ENCODE measurements at places on chromosomes 13 and 19. TPM values are rescaled to one million over a fixed set of nuclear protein-coding genes. Genes with fewer than 3 reads are reported as not detected.

- no peaks in the 10 kb centered on the region for H3K27me3 ChIP-seq
- H3K36me3 ChIP-seq: no peaks in the 10 kb centered on the region
- DNase-seq: no peak
- no peaks in the 10 kb centered on the region for H3K4me1 ChIP-seq
- no peak overlapping the region for H3K27ac ChIP-seq
These were observed 173.9 kb downstream of the ZIC5 start for GRCh38 chr13:99797691-99798090.

- peaks cover 20% of the 10 kb centered on the region for H3K4me1 ChIP-seq
- H3K36me3 ChIP-seq: no peaks in the 10 kb centered on the region
- H3K4me3 ChIP-seq: no peak overlapping the region
- no peak for DNase-seq
These were observed 1.2 kb downstream of the S1PR4 start for GRCh38 chr19:3179739-3180293.

DNA sequence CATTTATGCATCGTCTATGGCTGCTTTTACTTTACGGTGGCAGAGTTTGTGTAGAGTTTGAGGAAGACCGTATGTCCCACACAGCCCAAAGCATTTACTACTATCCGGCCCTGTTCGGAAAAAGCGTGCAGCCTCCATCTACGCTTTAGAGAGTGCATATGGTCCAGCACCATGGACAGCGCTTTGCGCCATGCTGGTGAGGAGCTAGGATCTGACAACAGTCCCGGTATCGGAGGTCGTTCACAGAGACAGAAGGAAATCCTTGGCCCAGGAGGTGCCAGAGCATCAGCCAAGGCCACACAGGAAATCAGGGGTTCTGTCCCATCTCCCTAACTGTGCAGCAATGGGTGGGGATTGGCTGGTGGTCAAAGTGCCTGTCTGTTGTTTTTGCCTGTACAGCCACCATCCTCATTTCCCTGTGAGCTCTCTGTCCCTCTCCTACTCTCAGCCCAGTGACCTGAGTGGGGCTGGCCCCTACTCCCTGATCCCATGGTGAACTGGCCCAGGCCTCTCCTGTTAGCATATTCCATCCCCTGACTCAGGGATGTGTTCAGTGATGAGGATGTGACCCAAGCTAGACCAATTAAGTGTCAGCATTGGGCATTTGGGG lies 16.2 kb upstream of the PRODH2 start:
- H3K27ac ChIP-seq: no peak overlapping the region
- peak; percentile 77 for DNase-seq
- no peaks in the 10 kb centered on the region for H3K27me3 ChIP-seq
- no peaks in the 10 kb centered on the region for H3K36me3 ChIP-seq
- H3K4me1 ChIP-seq: no peaks in the 10 kb centered on the region
- no peak overlapping the region for H3K4me3 ChIP-seq

Gene ZNF723
- total RNA-seq: 0.22 TPM

Gene RBM42
- 76.7 TPM for total RNA-seq

- H3K27ac ChIP-seq: no peak overlapping the region
- no peaks in the 10 kb centered on the region for H3K27me3 ChIP-seq
- DNase-seq: no peak
- H3K4me1 ChIP-seq: peaks cover 22% of the 10 kb centered on the region
These were observed 59.4 kb upstream of the TSHZ3 start for GRCh38 chr19:31408460-31409124.

GRCh38 chr19:47421844-47422395 lies 2.6 kb upstream of the MEIS3 start:
- H3K27ac ChIP-seq: no peak overlapping the region
- DNase-seq: no peak
- no peaks in the 10 kb centered on the region for H3K36me3 ChIP-seq
- H3K27me3 ChIP-seq: peaks cover 14% of the 10 kb centered on the region
- no peaks in the 10 kb centered on the region for H3K4me1 ChIP-seq

DNA sequence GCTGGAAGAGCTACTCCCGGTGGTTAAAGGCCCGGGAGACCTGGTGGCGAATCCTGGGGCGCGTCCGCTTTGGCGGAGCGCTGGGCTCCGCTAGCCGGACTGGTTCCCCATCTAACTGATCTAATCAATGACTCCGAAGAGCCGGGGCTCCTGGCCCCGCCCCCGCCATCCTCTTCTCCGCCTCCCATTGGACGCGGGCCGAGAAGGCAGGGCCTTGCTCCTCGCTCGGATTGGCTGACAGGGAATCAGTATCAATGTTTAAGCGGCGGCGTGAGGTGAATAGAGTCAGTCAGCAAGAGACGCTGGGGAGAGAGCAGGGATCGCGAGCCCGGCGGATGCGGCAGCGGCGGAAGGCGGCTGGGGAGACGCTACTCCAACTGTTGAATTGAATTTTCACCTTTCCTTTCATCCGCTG lies 1.7 kb upstream of the PCDH17 start:
- peak; percentile 59 for DNase-seq
- H3K27me3 ChIP-seq: peaks cover 28% of the 10 kb centered on the region
- H3K4me1 ChIP-seq: peaks cover 17% of the 10 kb centered on the region
- no peak overlapping the region for H3K27ac ChIP-seq

DNA sequence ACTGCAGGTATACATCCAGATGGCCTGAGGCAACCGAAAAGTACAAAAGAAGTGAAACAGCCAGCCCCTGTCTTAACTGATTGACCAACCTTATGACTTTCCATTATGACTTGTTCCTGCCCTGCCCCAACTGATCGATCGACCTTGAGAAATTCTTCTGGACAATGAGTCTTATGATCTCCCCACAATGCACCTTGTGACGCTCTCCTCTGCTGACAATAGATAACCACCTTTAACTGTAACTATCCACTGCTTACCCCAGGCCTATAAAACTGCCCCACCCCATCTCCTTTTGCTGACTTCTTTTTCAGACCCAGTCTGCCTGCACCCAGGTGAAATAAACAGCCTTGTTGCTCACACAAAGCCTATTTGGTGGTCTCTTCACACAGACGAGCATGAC lies 11.2 kb downstream of the ZNF83 start:
- no peaks in the 10 kb centered on the region for H3K27me3 ChIP-seq
- no peaks in the 10 kb centered on the region for H3K36me3 ChIP-seq
- H3K4me1 ChIP-seq: peaks cover 8% of the 10 kb centered on the region
- DNase-seq: no peak

Gene KLK6
- not detected for total RNA-seq

Gene CEACAM19
- 5.5 TPM for total RNA-seq

DNA sequence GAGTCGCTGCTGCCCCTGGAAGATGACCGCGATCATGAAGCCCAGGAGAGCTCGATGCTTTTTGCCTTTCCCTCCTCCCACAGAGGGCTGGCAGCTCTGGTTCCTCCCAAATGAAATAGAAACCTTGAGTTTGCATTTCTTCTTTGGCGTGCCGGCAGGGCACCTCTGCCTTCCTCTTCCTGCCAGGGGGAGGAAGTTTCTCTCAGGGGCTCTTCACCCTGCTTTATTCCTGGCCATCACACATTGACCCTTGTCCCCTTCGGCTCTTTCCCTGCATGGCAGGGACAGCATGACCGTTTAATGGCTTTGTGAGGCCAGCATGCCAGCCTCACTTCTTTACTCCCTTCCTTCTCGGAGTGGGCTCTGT lies 47.9 kb downstream of the ACTN4 start:
- H3K27ac ChIP-seq: peak overlapping the region; percentile 89
- H3K4me1 ChIP-seq: peaks cover 89% of the 10 kb centered on the region
- no peaks in the 10 kb centered on the region for H3K36me3 ChIP-seq
- H3K27me3 ChIP-seq: no peaks in the 10 kb centered on the region

Gene BRCA2
- 0.56 TPM for total RNA-seq

Gene EDDM13
- total RNA-seq: not detected

DNA sequence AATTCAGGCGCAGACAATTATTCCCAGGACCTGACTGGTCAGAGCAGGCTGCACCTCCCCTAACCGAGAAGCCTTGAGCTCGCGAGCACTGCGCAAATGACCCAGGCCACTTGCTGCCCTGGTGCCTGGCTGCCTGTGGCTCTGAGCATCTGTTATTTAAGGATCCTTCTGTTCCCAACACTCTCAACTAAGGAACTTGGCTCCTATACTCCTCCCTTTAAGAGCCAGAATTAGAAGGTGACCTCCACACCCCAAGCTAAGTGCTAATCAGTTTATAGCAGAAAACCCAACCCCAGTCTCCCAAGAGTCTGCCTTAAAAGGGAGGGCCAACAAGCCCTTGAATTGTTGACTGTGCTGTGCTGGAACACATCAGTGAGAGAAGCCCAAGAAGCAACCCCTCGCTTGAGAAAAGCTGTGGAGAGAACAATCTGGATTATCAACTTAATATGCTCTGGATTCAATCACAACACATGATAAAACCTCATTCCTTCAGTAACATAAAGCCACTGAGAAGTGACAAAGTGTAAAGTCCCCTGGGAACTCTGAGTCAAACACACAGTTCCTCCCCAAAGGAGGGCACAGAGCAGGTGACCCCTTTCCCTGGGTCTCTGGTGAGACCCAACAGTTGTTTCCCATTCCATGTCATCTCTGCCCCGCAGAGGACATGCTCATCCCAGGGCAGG lies 14.6 kb downstream of the AKAP8L start:
- no peaks in the 10 kb centered on the region for H3K27me3 ChIP-seq
- no peak for DNase-seq
- H3K27ac ChIP-seq: no peak overlapping the region
- H3K4me1 ChIP-seq: peaks cover 33% of the 10 kb centered on the region
- H3K4me3 ChIP-seq: no peak overlapping the region

DNA sequence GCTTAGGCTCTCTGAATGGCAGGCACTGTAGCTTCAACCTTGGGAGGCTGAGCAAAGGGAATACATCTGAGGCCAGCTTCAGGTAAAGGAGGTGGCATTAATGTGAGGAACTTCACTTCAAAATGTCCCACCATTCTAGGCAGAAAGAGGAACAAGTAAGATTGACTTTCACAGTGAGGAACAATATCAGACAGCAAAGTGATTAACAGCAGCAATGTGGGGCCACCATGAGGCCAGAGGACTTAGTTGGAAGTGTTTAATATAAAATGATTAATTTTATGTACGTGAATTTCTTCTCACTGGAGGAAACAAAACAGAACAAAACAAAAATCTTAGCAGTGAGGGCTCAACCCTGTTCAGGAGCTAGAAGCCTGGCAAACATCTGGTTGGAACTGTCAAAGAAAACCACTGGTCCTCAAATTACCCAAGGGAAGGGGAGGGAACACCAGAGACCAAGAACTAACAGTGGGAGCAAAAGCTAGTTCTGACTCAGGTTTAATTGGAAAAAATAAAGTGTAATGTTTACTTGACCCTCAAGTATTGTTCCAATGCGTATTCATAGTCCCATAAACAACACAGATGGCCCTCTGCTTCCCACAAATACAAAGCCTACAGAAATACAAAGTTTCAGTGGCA lies 43.9 kb upstream of the FRY start:
- no peak overlapping the region for H3K27ac ChIP-seq
- no peak overlapping the region for H3K4me3 ChIP-seq
- H3K36me3 ChIP-seq: no peaks in the 10 kb centered on the region
- no peaks in the 10 kb centered on the region for H3K4me1 ChIP-seq
- no peaks in the 10 kb centered on the region for H3K27me3 ChIP-seq
- DNase-seq: no peak

GRCh38 chr13:37476874-37477273 lies 121.7 kb downstream of the POSTN start:
- no peak overlapping the region for H3K4me3 ChIP-seq
- no peaks in the 10 kb centered on the region for H3K4me1 ChIP-seq
- DNase-seq: no peak
- H3K27me3 ChIP-seq: no peaks in the 10 kb centered on the region

Gene PHLDB3
- total RNA-seq: 8.2 TPM

Gene SAE1
- total RNA-seq: 79.5 TPM

Gene SMAD9
- total RNA-seq: 93.8 TPM

DNA sequence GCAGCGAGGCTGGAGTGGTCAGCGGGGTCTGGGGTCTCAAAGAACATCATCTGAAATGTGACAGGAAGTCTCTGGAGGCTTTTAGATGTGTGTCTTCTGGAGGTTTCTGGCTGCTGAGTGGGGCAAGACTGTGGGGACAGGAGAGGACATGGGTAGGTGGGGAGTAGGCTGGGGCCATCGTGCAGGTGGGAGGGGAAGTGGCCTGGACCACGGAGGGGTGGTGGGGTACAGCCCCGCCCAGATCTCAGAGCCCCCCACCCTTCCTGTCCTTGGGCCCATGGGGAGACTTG lies 6.2 kb downstream of the AP1M1 start:
- H3K36me3 ChIP-seq: peaks cover 35% of the 10 kb centered on the region
- H3K27me3 ChIP-seq: no peaks in the 10 kb centered on the region
- no peak overlapping the region for H3K27ac ChIP-seq
- no peak for DNase-seq
- no peak overlapping the region for H3K4me3 ChIP-seq

- H3K36me3 ChIP-seq: no peaks in the 10 kb centered on the region
- no peaks in the 10 kb centered on the region for H3K27me3 ChIP-seq
- H3K4me3 ChIP-seq: no peak overlapping the region
- no peaks in the 10 kb centered on the region for H3K4me1 ChIP-seq
- no peak overlapping the region for H3K27ac ChIP-seq
- DNase-seq: no peak
These were observed 66.7 kb downstream of the LRRC63 start for GRCh38 chr13:46278474-46278873.

DNA sequence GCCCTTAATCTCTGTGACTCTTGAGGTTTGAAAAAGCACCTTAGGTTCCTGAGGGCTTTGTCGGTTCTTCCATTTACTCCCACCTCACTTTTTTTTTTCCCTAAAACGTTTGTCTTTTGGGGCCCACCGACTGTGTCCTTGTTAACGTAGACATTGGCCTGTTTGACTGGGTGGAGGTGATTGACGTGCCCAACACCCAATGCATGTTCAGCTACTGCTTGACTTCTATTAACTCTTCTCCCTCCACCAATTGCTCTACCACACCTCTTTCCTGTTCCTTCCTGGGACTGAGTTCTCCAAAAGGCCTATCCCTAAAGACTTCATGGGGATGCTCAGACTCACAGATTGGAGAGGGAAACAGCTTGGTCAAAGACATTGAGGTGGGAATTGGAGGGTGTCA lies 17.3 kb downstream of the CKM start:
- no peak overlapping the region for H3K4me3 ChIP-seq
- DNase-seq: no peak
- H3K4me1 ChIP-seq: no peaks in the 10 kb centered on the region
- no peaks in the 10 kb centered on the region for H3K27me3 ChIP-seq

Gene CYP4F8
- not detected for total RNA-seq

GRCh38 chr13:59755632-59756290 lies 408.0 kb downstream of the DIAPH3 start:
- H3K4me1 ChIP-seq: no peaks in the 10 kb centered on the region
- no peaks in the 10 kb centered on the region for H3K27me3 ChIP-seq
- DNase-seq: no peak
- H3K4me3 ChIP-seq: no peak overlapping the region
- H3K27ac ChIP-seq: no peak overlapping the region

DNA sequence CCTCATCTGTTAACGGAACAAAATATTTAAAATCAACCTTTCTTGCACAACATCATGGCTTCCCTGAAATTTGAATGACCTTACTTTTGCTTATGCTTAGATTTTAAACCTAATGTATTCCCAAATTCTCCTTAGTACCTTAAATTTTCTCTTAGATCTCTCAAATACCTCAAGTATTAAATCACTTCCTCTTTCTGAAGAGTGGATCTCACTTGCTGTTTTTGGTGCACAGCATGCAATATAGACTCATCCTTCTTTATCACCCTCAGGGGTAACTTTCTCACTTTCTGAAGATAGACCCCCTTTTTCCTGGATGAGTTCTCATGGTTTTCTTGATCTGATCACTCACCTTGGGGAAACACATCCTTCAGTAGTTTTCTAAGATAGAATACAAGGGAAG lies 871.7 kb downstream of the DACH1 start:
- DNase-seq: no peak
- no peaks in the 10 kb centered on the region for H3K27me3 ChIP-seq
- no peaks in the 10 kb centered on the region for H3K4me1 ChIP-seq
- no peaks in the 10 kb centered on the region for H3K36me3 ChIP-seq
- H3K27ac ChIP-seq: no peak overlapping the region

Gene KIR3DL2
- not detected for total RNA-seq

Gene SBK3
- 14.8 TPM for total RNA-seq
